ENCODE measurements at places on chromosomes 16 and 17.

- peak; percentile 9 for DNase-seq
These were observed 162.0 kb downstream of the CHD9 start for GRCh38 chr16:53216798-53217197.

DNA sequence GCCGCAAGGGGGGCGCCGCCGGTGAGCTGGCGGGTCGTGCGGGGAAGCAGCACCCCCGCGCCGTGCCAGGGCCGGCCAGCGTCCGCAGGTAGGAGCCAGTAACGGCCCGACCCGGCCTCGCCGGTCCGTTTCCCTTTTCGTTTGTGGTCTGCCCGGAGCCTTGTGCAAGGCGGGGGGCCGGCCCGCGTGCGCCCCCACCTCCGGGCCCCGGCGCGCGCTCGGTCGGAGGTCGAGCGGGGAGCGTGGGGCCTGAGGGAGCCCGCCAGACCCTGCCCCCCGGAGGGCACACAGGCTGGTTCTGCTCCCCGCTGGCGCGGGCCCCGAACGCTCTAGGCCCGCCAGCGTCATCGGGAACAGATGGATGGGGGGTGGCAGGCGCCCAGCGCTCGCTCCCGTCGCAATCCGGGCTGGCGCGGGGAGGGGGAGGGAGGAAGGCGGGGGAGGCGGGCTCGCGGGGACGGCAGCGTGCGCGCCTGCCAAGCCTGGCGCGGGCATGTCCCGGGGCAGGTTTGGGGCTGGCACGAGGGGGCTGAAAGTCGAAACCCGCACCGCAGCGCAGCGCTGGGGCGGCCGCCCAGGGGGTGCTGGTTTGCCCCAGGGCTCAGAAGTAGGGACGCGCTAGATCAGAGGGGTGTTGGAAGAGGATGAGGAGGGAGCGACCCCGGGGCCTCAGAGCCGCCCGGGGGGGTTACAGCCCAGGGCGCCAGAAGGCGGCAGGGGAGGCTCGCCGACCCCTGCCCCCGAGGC, 1.5 kb upstream of the GSE1 start:
- DNase-seq: peak; percentile 46

- peak; percentile 56 for DNase-seq
These were observed 16.7 kb upstream of the OR1F1 start for GRCh38 chr16:3171181-3171854.

DNA sequence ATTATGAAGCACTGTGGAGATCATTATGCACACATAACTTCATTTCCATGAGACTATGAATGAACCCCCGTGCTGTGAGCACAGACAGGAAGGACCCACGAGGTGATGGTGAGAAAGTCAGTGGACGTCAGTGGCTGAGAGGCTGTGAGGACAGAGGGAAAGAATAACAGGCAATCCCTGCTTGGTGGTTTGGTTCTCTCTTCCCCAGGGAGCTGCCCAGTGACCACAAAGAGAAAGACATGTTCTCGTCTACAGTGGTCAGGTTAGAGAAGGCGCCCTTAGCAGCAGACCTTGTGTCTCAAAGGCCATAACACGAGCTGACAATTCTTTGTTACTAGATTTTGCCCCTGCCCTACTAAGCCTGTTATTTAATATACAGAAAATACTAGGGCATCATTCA, 609.2 kb downstream of the TOX3 start:
- DNase-seq: no peak

- DNase-seq: no peak
These were observed 21.8 kb upstream of the PRM1 start for GRCh38 chr16:11302977-11303376.

- DNase-seq: no peak
These were observed 15.7 kb upstream of the BAHCC1 start for GRCh38 chr17:81379523-81379942.

GRCh38 chr16:66189951-66190350, 176.5 kb upstream of the CDH5 start:
- DNase-seq: no peak

DNA sequence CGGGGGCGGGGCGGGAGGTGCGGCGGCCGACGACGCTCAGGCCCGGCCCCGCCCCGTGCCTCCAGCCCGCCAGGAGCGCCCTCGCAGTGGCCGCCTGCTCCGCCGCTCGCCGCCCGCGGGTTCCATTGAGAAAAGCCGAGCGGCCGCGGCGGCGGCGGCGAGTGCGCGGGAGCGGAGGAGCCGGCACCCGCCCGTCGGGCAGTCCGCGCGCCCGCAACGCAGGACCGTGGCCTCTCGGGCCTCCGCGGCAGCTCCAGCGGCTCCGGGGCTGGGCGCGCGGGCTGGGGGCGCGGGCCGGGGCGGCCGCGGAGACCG, at the start of gene ZFPM1:
TSS of gene ZFPM1 (plus strand) at position 64 of the 315 bp plus-strand sequence. CDS start 359 bp downstream, outside the sequence.
- no peak for DNase-seq

DNA sequence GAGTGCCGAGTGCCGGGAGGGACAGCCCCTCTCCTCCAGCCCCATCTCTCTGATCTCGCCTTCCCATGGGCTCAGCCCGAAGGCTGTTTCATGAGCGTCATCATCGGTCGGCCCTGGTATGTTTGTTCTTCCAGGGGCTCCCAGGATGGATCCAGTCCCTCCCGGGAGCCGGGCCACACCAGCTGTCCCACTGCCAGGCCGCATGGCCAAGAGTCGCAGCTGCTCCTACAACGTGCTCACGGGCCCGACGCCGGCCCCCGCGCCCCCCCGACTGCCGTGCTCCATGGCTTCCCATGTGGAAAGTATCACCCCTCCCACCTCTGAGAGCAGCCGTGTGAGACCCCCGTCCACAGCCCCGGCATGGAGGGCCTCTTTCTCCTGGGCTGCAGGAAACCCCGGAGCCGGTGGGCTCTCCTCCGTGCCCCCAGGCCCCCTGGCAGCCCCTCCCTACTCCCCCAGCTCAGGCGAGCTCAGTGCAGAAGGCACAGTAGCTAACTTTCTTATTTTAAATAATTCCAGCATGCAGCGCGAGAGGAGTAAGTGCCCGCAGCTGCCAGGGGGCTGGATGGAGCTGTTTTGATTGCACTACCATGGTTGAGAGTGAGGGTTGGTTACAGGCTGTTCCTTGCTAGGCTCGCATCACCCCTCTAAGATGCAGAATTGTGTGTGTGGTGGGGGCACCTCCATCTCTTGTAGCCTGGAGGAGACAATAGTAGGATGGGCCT, 26.6 kb upstream of the GSE1 start:
- no peak for DNase-seq

All from CD4-positive, alpha-beta T cell treated with Interleukin-17A for 1 hour (primary cell).